ENCODE measurements at places on chromosomes 7 and 10.

GRCh38 chr7:31256506-31256905, 84.0 kb downstream of the NEUROD6 start:
- DNase-seq, result no peak

DNA sequence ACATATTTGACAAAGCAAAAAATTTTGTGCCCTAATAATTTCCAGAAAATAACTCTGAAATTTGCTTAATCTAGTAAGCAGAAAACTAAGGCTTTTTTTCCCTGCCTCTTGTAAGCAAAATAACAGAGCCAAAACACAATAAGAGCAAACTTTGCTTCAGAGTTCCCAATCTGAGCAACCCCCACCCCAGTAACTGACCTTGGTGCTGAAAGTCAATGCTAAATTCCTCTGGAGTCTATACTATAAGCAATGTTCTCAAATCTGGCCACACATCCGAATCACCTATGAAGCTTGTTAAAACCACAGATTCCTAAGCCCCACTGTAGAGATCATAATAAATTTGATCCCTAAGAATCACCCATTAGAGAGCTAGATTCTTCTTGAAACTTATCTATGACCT, 150.5 kb downstream of the ELAPOR2 start:
- DNase-seq, result peak; percentile 42

DNA sequence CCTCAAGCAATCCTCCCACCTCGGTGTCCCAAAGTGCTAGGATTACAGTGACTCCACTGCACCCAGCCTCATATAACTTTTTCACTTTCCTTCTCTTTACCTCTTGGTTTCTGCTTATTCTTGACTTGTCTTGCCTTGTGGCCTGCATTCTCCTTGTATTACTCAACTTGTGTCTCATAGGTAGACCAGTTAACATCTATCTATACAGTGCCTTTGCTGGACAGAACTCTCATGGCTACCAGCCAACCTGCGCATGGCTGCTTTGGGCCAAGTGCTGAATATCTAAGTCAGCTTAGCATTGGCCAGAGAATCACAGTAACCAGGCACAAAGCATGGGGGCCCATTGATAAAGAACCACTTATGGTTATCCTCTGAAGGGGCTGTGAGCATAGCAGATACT, 42.6 kb upstream of the ZNRF2 start:
- DNase-seq, result no peak

DNA sequence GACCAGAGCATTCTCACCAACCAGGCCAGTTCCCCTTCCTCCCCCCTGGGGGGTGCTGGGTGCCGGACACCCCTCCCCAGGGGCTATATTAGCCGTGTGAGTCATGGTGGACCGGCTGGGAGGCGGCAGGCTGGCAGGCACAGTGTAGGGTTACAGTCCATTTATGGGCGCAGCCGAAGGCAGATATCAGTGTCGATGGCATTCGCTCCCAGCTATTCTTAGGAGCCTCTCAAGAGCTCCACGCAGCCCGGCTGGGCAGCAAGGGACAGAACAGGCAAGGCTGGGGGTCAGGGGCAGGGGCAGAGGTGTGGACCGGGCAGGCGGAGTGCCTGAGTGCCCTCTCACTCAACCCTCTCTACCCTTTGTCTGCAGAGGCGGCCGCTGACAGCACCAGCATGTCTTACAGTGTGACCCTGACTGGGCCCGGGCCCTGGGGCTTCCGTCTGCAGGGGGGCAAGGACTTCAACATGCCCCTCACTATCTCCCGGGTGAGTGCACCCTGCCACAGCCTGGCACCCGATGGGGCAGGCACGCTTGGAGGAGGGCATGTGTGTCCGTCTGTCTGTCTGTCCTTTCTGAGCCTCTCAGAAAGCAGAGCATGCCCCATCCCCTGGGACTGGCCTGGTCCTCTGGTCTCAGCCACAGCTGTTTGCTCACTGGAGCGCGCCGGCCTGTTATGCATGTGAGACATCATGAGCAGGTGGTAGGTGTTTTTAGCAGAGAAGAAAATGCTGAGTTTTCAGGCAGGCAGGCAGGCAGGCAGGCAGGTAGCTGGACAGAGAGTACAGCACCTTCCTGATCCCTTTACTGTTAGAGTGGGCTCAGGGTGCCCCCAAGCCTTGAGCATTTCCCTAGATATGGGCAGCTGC, at the start of gene LDB3:
TSS of gene LDB3 (plus strand) at position 215 of the 869 bp plus-strand sequence. CDS start at position 396, 181 bp downstream.
- peak; percentile 72 for DNase-seq

DNA sequence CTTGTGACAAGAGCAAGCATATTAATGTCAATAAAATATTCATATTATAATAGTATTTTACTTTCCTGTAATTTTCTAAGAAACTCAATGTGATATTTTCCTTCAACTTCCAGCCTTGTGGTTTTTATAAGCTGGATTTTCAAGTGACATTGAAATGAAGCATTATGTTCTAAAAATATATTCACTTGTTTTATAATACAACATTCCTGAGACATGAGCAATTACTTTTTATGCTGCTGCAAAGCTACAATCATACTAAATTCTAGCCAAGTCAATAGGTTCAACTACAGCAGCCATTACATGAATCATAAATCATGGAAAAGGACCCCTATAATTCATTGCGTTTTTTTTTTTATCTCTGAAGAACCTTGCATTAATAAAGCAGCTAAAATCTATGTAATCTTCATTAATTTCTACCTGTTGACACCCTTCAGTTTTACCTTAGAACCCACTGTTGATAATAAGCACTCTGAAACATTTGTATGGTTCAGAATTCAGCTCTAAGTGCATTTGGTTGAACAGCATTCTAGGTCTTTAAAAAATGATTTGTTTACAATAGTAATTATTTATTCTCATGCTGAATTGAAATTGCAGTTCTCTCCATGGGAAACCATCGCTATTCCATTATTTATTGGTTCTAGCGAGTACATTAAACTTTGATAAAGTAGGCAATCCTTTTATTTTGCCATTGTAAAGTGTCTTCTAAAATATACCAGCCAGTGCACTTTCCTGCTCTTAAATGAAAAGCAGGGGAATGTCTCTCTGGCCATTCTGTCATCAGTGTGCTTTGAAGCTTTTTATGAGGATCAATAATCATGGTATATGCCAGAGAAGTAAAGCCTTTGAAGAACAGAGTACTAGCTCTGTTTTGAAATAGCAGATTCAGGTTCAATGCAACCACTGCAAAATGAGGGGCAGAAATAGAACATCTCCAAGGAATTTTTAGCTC, 132.6 kb downstream of the GNAT3 start:
- DNase-seq, result no peak

DNA sequence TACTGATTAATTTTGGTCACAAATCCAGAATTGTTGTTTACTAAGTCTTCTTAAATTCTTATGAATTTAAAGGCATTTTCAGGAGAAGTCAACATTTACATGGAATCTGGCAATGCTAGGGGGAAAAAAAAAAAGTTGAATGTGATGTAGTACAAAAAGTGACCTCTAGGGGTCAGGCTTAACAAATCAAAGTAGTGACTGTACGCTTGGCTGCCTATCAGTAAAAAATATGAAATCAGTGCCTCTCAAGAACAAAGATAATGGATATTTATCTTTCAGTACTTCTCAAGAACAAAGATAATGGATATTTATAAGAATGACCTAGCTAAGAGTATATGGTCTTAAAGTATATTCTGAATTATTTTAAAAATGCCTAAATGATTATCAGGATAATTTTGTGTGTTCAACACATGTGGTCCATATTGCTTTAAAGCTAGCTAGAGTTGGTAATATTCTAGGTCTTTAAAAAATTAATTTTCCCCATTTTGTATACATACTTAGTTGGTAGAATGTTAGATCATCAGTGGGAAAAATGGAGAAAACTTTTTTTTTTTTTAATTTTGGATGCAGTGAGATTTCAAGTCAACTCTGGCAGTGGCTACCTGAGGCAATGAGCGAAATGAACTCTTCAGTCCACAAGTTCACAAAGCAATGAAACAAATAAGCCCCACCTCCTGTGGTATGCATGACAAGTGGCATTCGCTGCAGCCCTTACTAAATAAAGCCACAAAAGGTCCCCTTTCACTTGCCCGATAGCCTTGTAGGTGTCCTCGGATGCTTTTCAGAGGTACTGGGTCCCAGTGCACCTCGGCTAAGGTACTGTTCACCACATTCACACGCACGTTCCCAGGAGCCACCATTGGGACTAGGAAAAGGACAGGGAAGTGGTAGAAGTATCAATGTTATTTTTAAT, 51.2 kb upstream of the LAMB4 start:
- DNase-seq, result peak; percentile 70

GRCh38 chr7:86768967-86769760, 125.5 kb downstream of the GRM3 start:
- DNase-seq, result no peak

- DNase-seq, result no peak
Measured at GRCh38 chr10:48253970-48254657, 20.4 kb downstream of the FRMPD2 start.

DNA sequence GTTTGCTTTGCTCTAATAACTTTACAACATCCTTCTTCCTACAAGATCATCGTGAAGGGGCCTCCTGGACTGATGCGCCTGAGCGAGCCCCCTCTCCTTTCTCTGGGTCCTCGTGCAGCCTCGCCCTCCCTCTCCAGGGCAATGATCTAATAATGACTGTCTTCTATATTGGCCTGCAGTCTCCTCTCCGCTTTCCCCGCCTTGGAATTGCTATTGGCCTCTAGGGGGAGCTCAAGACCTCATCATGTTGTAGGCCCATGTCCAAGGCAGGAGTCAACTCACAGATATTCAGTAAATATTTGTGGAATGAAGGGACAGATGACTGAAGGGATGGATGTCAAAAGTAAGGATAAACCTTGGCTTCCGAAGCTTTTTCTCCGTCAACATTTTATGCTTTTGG, 1180.3 kb downstream of the TYW1 start:
- peak; percentile 77 for DNase-seq

GRCh38 chr7:98130959-98131358, 24.3 kb downstream of the LMTK2 start:
- DNase-seq, result no peak

- DNase-seq, result no peak
Measured at GRCh38 chr7:98418271-98418635, 17.4 kb upstream of the BAIAP2L1 start.

GRCh38 chr7:29935111-29935510, 54.5 kb downstream of the SCRN1 start:
- DNase-seq, result no peak

DNA sequence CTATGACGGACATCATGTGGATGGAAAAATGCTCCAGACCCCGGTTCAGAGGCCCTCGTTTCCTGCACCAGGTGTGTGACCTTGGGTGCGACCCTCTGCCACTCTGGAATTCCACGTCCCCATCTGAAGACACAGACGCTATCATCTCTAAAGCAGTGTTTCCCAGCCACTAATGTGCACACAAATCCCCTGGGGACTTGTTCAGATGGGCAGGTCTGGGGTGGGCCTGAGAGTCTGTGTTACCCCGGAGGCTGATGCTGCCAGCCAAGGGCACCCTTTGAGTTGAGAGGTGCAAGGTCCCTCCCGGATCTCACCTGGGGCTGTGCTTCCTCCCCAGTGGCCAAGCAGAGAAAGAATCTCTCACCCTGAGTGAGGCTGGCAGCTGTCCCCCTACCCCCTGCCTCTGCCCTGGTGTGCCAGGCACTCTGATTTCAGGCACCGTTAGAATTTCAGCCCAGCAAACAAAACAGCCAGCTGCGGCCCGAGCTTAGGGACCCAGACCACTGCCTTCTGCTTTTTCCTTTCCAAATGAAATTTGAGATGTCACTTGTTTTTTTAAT, 90.0 kb downstream of the SLIT1 start:
- DNase-seq, result no peak

- DNase-seq, result no peak
Measured at GRCh38 chr10:121033366-121033765, 182.2 kb downstream of the WDR11 start.

GRCh38 chr10:124552691-124553276, 91.2 kb downstream of the LHPP start:
- no peak for DNase-seq

DNA sequence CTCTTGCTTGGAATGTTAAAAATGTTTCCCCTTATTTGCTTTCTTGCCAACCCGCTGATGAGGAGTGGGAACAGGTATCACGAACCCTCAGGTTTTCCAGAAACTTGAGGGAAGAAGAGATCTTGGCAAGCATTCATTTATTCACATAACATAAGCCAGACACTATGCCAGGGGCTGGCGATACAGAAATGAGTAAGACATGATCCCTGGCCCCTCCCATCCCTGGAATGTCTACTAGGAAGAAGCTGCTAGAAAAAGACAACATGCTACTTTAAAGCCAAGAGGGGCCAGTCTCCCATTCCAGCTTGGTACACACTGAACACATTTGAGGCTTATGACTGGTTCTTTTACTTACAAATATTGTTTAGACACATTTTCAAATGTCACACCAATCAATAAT, 26.4 kb downstream of the SLC35B4 start:
- no peak for DNase-seq

DNA sequence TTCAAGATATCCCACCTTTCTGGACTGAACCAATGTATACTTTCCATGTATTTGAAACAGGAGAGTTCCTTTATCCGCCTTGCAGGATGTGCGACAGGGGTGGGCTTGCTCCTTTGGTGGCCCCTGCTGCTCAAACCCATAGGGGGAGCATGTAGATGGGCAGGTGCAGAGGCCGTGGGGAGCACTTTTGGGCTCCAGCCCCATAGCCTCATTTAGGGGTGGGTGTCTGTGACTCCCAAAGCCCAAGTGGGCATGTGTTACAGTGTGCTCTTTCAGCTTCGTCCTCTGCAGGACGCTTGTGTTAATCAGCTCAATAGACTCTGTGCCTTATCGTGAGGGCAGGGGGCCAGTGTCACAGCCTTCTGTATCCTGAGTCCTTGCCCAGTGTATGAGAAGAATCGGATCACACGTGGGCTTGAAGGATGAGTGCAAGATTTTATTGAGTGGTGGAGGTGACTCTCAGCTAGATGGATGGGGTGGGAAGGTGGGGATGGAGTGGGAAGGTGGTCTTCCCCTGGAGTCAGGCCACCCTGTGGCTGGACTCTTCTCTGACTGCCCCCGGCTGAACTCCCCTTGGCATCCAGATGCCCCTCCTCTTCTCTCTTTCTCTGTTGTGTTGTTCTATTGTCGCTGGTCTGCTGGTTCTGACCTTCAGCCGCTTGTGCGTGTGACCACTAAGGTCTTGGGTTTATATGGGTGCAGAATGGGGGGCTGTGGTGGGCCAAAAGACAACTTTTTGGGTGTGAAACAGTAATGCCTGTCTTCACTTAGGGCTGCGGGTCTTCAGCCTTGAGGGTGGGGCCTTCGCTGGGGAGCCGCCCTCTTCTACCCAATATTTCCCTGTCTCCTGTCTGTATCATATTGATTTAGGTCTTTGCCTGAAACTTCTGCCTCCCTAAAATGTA, 262.2 kb downstream of the GLRX3 start:
- DNase-seq, result no peak

GRCh38 chr10:89575031-89575430, 39.6 kb upstream of the SLC16A12 start:
- DNase-seq, result no peak

GRCh38 chr7:138837627-138838026, 39.6 kb upstream of the ATP6V0A4 start:
- no peak for DNase-seq

GRCh38 chr10:7417103-7417623, 6.3 kb upstream of the SFMBT2 start:
- DNase-seq, result no peak

All from iPS-NIHi11 (cell line).